Right atrium auricular region (tissue), 2 donors: ENCODE measurements at places on chromosomes 11 and 22. TPM values are rescaled to one million over a fixed set of nuclear protein-coding genes. Genes with fewer than 3 reads are reported as not detected.

MUC6 gene
- total RNA-seq: not detected

GRCh38 chr22:24125941-24126340, 55.3 kb upstream of the SUSD2 start:
- no peak overlapping the region for H3K4me3 ChIP-seq
- H3K36me3 ChIP-seq: peaks cover 22% of the 10 kb centered on the region
- DNase-seq: no peak
- peaks cover 3% of the 10 kb centered on the region for H3K4me1 ChIP-seq
- H3K27ac ChIP-seq: no peak overlapping the region

- no peak overlapping the region for H3K27ac ChIP-seq
- no peak for DNase-seq
- no peaks in the 10 kb centered on the region for H3K36me3 ChIP-seq
- H3K4me1 ChIP-seq: no peaks in the 10 kb centered on the region
- no peak overlapping the region for H3K4me3 ChIP-seq
- H3K27me3 ChIP-seq: no peaks in the 10 kb centered on the region
Observed at GRCh38 chr11:134943544-134943943, 531.5 kb upstream of the B3GAT1 start.

PTGDR2 gene
- total RNA-seq: 1.3 TPM

DNA sequence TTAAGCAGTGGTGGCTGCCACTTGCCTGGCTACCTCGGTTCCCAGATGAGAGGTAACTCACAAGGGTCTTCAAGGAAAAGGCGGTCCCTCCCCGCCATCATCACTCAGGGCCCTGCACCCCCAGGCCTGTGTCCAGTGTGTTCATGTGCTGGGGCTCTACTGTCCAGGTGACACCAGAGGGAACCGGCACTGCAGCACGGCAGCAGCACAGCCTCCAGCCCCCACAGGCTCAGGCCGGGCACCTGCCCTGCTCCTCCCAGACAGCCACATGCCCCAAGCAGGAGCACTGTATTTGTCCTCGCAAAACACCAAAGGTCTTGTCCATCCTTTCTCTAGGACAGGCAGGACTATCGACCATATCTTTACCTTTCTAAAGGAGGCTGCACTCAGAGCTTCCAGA, 982.1 kb downstream of the NTM start:
- H3K4me3 ChIP-seq: no peak overlapping the region
- H3K36me3 ChIP-seq: no peaks in the 10 kb centered on the region
- H3K27ac ChIP-seq: no peak overlapping the region
- no peaks in the 10 kb centered on the region for H3K4me1 ChIP-seq
- DNase-seq: no peak

DNA sequence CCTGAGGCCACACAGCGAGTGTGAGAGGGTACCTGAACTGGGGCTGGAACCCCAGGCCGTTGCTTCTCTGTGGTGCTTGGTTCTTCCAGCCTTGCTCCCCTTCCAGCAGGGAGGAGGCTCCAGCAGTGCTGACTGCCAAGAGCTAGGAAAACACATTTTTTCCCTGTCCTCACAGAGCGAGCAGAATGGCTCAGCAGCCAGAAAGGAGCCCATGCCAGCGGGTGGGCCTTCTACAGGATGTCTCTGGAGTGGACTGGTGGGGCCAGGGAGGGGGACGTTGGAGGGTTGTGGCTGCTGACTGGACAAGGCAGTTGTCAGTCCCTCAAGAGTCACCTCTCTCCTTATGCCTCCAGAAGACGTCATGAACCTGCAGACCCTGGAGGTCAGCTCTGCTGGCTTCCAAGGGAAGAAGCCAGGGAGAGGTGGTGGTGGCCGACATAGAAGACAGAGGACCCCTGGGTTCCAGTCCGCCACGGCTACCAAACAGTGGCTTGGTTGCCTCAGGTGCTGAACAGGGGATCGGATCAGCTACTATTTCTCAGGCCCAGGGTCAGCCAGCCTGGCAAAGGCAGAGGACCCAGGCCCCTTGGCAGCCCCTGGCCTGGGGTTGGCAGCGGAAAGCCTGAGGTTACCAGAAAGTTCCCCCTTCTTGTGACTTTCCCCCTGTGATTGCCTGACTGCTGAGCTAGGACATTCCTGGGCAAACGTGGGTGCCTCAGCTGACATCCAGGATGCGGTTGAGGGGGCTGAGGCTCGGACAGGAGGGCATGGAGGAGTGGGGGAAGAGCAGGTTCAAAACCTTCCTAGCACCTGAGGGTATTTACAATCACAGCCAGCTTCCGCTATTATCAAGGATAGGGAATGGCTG, 3.7 kb downstream of the MAFF start:
- peaks cover 27% of the 10 kb centered on the region for H3K4me1 ChIP-seq
- H3K27me3 ChIP-seq: no peaks in the 10 kb centered on the region
- H3K27ac ChIP-seq: peak overlapping the region; percentile 100
- no peaks in the 10 kb centered on the region for H3K36me3 ChIP-seq
- no peak overlapping the region for H3K4me3 ChIP-seq
- DNase-seq: peak; percentile 91

GRCh38 chr22:30591588-30592359, at the start of gene PES1:
TSS of gene PES1 (minus strand) at chr22:30591910. CDS start at chr22:30591833, 77 bp downstream.
- peaks cover 23% of the 10 kb centered on the region for H3K36me3 ChIP-seq
- DNase-seq: peak; percentile 95
- H3K4me3 ChIP-seq: peak within 1 kb of the TSS; percentile 76
- H3K4me1 ChIP-seq: peaks cover 21% of the 10 kb centered on the region

- H3K27ac ChIP-seq: no peak overlapping the region
- H3K4me1 ChIP-seq: no peaks in the 10 kb centered on the region
- H3K4me3 ChIP-seq: no peak overlapping the region
- H3K36me3 ChIP-seq: no peaks in the 10 kb centered on the region
- no peaks in the 10 kb centered on the region for H3K27me3 ChIP-seq
- DNase-seq: no peak
Observed at GRCh38 chr22:27507935-27508526, 293.5 kb downstream of the MN1 start.

- no peak overlapping the region for H3K4me3 ChIP-seq
- H3K27me3 ChIP-seq: no peaks in the 10 kb centered on the region
- no peaks in the 10 kb centered on the region for H3K36me3 ChIP-seq
- no peak for DNase-seq
- H3K27ac ChIP-seq: no peak overlapping the region
- no peaks in the 10 kb centered on the region for H3K4me1 ChIP-seq
Observed at GRCh38 chr11:10275714-10276113, 18.3 kb downstream of the SBF2 start.

OR52B4 gene
- total RNA-seq: not detected

DNA sequence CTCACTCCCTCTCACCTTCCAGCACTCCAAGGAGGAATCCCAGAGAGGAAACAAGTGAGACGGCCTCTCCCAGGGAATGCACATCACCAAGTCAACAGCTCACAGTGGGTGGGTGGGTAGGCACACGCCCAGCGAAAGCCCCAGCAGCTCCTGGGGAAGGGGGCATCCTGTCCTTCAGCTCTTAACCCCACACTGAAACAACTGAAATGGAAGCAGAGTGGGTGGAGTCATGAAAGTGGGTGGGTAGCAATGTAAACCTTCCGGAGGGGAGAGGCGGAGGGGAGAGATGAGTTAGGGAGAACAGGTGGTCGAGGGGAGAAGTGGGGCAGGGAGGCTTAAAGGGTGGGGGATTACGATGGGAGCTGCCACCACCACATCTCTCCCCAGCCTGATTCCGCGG, 5.4 kb downstream of the MCHR1 start:
- no peaks in the 10 kb centered on the region for H3K36me3 ChIP-seq
- no peak overlapping the region for H3K4me3 ChIP-seq
- H3K27me3 ChIP-seq: no peaks in the 10 kb centered on the region
- no peaks in the 10 kb centered on the region for H3K4me1 ChIP-seq
- no peak for DNase-seq

DNA sequence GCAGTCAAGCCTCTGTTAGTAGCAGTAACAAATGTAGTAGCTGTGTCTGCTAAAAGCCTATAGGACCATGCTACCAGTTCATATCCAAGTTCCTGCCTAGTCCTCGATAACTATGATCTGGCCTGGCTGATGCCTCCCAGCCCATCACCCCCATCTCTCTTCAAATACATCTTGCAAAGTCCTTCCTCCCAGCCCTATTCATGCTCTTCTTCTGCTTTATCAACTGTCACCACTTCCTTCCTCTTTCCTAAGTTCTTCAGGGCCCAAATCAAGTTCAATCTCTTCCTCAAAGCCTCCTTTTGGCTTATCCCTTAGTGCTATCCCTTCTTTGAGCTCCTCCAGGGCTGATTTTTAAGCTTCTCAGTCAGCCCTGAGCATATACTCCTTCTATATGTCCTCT, 150.9 kb upstream of the THY1 start:
- no peak overlapping the region for H3K4me3 ChIP-seq
- H3K27me3 ChIP-seq: no peaks in the 10 kb centered on the region

DNA sequence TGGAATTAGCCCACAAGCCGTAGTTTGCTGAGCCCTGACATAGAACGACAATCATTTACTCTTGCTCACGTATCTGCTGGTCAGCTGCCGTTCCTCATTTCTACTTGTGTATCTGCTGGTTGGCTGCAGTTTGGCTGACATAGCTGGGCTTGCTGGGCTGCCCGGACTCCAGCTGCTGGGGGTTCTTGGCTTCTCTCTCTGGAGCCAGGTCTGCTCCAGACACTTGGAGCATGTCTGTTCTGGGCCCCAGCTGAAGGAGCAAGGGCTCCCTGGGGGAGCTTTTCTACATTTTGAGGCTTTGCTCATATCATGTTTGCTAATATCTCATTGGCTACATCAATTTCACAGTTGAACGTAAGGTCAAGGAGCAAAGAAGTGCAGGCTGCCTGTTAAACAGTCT, 47.3 kb downstream of the PRDM11 start:
- no peaks in the 10 kb centered on the region for H3K4me1 ChIP-seq
- no peaks in the 10 kb centered on the region for H3K27me3 ChIP-seq
- no peak overlapping the region for H3K27ac ChIP-seq
- H3K4me3 ChIP-seq: no peak overlapping the region
- H3K36me3 ChIP-seq: peaks cover 6% of the 10 kb centered on the region
- DNase-seq: no peak

DNA sequence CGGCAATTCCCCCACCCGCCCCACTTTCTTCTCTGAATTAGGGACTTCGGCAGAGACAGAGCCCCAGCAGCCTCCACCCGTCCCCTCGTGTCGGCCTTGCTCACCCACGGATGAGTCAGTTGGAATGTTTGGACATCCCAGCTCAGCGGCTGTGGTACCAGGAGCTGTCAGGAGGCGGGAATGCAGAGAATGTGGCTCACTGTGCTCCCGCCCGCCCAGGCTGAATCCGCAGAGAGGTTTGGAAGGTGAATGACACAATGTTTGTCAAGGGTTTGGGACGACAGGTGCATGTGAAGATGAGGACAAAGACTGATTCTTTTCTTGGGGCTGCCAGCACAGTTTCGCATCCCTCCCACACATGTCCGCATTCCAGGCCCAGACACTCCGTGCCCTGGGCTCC, 39.6 kb downstream of the LIF start:
- H3K36me3 ChIP-seq: no peaks in the 10 kb centered on the region
- H3K27me3 ChIP-seq: no peaks in the 10 kb centered on the region

DNA sequence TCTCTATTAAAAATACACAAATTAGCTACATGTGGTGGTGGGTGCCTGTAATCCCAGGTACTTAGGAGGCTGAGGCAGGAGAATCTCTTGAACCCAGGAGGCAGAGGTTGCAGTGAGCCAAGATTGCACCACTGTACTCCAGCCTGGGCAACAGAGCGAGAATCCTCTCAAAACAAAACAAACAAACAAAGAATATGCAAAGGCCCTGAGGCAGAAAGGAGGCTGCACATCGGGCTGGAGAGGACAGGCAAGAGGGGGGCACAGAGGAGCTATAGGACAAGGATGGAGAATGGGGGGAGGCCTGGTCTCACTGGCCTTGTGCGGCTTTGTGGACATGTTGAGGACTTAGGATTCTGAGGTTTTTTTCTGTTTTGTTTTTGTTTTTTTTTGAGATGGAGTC, 8.4 kb downstream of the TRIOBP start:
- no peak overlapping the region for H3K4me3 ChIP-seq
- no peak overlapping the region for H3K27ac ChIP-seq
- DNase-seq: no peak
- H3K36me3 ChIP-seq: no peaks in the 10 kb centered on the region
- no peaks in the 10 kb centered on the region for H3K4me1 ChIP-seq

DNA sequence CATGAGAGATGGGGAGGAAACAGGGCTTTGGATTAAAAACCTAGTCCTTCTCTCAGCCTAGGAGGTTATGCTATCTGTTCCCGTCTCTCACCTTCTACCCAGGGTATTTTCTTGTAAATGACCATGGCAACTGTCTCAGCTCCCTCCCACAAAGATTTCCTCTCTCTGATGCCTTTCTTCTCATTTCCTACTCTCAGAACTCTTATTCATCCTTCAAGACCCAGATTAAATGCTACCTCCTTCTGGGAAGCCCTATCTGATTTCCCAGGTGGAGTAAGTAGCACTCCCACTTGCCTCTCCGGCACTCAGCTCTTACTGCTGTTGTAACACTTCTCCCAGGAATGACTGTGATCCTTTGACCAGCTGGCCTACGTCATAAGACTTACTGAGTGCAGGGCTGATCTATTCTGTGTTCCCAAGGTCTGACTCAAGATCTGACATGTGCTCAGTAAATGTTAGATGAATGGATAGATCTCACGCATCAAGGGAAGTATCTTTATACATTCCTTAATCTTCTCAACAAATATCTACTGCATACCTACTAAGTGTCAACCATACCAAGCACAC, 175.0 kb downstream of the TENM4 start:
- H3K4me3 ChIP-seq: no peak overlapping the region
- H3K4me1 ChIP-seq: no peaks in the 10 kb centered on the region
- no peaks in the 10 kb centered on the region for H3K36me3 ChIP-seq
- no peaks in the 10 kb centered on the region for H3K27me3 ChIP-seq
- no peak for DNase-seq
- H3K27ac ChIP-seq: no peak overlapping the region

DNA sequence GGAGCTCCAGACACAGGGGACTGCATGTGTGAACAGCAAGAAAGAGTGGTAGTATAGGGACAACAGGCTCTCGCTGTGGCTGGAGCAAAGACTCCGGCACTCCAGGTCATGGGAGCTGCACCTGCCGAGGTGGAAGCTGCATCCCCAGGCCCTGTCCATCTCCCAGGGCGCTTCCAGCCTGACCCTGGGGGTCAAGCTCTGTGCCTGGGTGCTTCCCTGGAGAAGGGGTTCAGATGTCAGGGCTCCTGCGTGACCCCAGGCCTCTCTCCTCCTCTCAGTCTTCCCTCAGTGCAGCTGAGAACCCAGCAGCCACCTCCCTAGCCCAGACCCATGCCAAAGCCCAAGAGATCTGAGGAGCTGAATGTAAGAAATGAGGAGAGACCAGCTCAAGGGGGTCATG, 3.4 kb downstream of the TMPRSS4 start:
- H3K36me3 ChIP-seq: no peaks in the 10 kb centered on the region
- no peaks in the 10 kb centered on the region for H3K27me3 ChIP-seq
- H3K4me3 ChIP-seq: no peak overlapping the region

GRCh38 chr11:78262691-78263090, 74.0 kb downstream of the USP35 start:
- no peak overlapping the region for H3K4me3 ChIP-seq
- no peaks in the 10 kb centered on the region for H3K36me3 ChIP-seq
- H3K4me1 ChIP-seq: no peaks in the 10 kb centered on the region
- H3K27me3 ChIP-seq: no peaks in the 10 kb centered on the region
- no peak overlapping the region for H3K27ac ChIP-seq
- no peak for DNase-seq

SLC6A5 gene
- total RNA-seq: 0.11 TPM
